ENCODE measurements at places on chromosomes 5 and 9.

- peak; percentile 68 for DNase-seq
These were observed 54.7 kb upstream of the SIMC1 start for GRCh38 chr5:176183321-176184074.

GRCh38 chr5:57470339-57470738, 12.3 kb downstream of the ACTBL2 start:
- no peak for DNase-seq

DNA sequence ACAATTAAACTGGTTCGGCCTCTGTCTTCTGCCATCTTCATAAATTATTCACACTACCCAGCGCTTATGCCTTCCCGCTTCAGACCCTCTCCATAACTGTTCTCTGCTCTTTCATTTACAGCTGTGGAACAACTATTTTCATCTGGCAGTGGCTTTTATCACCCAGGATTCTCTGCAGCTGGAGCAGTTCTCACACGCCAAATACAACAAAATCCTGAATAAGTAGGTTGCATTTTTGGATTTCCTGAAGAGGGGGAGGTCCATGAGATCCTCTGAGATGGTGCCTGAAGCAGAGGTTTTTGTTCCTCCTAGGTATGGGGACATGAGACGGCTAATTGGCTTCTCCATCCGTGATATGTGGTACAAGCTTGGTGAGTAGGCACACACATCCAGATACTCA, 28.1 kb upstream of the INSYN2B start:
- no peak for DNase-seq

DNA sequence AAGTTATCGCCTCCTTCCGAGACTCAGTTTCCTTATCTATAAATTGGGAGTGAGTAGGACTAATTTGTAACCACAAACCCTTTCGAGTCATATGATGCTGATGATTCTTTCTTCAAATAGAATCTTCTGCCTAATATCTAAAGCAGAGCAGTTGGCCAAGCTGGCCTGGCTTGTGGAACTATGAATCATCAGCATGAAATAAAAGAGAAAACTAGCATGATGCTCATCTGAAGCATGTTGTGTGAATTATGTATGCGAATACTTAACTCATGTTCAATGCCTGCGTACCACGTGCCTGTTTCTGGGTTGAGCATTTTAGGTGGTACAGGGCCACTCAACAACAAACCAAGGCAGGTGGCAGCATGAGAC, 15.0 kb upstream of the ORM1 start:
- DNase-seq: no peak

GRCh38 chr5:151926188-151926587, 1.5 kb upstream of the GLRA1 start:
- DNase-seq: no peak

- DNase-seq: no peak
These were observed 35.3 kb upstream of the TMED7 start for GRCh38 chr5:115661101-115661500.

DNA sequence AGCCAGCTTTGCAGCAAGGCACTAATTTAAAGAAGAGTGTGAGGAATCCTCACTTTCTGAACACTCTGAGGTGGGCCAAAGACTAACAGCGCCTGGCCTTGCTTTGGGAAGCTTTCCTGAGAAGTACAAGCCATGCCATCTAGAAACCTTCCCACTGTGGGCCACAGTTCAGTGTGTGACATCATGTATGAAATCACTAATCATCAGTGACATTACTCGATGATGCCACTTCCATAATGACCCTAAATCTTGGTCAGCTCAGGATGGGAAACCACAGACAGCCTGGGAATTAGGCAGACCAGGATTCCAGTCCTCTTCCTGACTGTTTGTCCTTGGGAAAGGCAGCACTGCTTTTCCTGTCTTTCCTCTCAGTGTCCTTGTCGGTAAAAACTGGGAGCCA, 54.2 kb upstream of the HSPA9 start:
- DNase-seq: no peak

- no peak for DNase-seq
These were observed 4.1 kb upstream of the SPOUT1 start for GRCh38 chr9:128833696-128834095.

DNA sequence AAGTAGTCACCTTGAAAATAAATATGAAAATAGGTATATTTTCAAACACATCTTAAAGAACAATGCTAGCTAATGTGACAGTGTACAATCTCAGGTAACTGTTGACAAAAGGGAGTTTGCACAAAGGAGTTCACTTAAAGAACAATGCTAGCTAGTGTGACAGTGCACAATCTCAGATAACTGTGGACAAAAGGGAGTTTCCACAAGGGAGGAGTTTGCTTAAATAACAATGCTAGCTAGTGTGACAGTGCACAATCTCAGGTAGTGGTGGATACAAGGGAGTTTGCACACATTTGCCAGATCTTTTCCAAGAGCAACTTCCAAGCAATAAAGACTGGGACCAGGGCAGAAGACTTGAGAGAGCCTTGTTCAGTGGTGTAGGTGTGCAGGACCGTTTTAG, 442.9 kb upstream of the FTMT start:
- DNase-seq: no peak

DNA sequence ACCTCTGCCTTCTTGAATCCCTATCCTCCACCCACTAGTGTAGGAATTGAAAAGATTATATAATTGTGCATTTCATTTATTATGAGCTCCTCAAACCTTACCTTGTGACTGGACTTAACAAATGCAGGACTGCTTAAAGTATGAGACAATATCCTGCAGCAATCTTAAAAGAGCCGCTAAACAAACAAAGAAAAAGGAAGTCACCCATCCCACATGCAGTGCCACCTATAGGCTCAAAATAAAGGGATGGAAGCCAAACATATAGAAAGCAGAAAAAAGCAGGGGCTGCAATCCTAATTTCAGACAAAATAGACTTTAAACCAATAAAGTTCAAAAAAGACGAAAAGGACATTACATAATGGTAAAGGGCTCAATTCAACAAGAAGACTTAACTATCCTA, 8.7 kb downstream of the PCAT7 start:
- DNase-seq: no peak

DNA sequence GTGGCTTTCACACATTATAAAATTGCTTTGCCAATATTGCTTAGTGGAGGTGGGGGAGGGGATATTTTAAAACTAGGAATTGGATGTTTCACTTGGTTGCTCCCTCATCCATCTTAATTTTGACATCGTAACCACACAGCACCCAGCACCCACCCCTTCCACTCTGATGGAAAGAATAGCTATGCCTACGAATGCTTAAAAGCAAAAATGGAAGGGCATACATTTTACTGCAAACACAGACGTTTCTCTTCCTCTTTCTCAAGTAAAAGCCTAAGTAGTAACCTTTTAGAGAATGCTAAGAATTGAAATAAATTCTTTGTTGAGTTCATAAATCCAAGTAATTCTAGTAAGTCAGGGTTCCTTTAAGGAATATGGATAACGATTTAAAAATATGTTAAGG, 69.9 kb downstream of the JAKMIP2 start:
- no peak for DNase-seq

DNA sequence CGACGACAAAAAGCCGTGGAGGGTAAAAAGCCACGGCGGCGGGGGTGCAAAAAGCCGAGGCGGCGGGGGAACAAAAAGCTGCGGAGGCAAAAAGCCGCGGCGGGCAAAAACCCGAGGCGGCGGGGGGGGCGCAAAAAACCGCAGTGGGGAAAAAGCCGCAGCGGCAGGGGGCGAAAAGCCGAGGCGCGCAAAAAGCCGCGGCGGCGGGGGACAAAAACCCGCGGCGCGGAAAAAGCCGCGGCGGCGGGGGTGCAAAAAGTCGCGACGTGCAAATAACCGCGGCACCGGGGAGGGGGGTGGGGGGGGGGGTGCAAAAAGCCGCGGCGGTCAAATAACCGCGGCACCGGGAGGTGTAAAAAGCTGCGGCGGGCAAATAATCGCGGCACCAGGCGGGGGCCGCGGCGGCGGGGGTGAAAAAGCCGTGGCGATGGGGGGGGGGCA, 511.5 kb downstream of the FOXD4L5 start:
- DNase-seq: no peak

GRCh38 chr5:94407023-94407422, 211.4 kb downstream of the KIAA0825 start:
- DNase-seq: no peak

DNA sequence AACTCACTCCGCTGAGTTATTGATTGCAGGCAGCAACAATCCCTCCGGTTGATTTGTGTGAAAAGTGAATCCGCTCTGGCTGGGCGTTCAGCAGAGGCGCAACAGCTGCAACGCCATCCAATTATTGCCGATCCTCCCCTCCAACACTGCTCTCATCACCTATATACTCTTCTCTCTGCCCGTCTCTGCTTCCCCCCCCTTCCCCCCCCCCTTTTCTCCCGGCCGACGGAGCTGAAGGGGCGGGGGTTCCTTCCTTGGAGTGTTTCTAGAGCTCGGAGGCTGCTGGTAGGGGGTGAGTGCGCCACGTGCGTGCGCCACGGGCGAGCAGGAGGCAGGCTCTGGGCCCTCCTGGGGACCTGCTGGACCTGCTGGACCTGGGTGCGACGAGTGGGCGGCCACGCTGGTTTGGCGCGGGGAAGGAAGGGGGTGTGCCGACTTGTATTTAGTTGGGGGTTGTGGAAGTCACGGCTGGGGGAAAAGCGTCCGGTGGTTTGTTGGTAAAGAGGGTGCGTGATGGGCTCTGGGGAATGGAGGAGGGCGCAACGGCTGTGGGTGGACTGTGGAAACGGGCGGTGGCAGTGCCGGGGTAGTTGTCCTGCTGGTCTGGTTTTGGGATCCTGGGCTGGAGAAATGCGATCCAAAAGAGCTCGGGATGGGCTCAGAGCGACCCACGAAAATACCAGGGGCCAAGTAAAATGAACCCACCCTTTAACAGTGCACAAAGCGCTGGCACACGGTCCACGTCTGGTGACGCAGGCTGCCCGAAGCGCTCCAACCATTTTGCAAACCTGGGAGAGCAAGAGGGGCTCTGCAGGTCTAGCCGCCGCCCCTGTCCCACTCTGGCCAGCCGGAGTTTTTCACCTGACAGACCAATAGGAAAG, 6.4 kb upstream of the MEF2C start:
- DNase-seq: no peak

DNA sequence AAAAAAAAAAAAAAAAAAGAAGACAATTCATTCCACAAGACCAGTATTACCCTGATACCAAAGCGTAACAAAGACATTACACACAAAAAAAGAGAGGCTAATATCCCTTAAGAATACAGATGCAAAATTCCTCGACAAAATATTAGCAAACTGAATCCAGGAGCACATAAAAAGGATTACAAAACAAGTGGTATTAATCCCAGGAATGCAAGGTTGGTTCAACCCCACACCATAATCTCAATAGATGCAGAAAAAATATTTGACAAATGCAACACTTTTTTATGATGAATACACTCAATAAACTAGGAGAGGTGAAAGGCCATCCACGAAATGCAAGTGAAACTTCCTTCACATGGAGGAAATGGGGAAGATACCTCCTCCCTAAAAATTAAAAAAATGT, 80.1 kb upstream of the TLR4 start:
- no peak for DNase-seq

DNA sequence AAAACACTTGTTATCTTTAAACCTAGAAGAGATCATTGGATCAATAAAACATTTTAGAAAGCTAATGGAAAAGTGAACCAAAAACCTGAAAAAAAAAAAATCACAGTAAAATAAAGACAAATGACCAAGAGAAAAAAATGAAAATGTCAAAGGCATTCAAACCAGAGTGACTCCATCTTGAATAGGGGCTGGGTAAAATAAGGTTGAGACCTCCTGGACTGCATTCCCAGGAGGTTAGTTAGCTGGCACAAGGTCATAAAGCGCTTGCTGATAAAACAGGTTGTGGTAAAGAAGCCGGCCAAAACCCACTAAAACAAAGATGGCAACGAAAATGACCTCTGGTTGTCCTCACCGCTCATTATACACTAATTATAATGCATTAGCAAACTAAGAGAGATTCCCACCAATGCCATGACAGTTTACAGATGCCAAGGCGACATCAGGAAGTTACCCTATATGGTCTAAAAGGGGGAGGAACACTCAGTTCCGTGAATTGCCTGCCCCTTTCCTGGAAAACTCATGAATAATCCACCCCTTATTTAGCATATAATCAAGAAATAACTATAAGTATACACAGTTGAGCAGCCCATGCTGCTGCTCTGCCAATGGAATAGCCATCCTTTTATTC, 116.7 kb upstream of the NEK6 start:
- no peak for DNase-seq

- no peak for DNase-seq
These were observed 308.9 kb downstream of the TLE4 start for GRCh38 chr9:79880626-79881025.

- no peak for DNase-seq
These were observed 7.2 kb downstream of the NACC2 start for GRCh38 chr9:136087741-136088480.

GRCh38 chr5:132387640-132388117, 18.2 kb downstream of the SLC22A5 start:
- peak; percentile 21 for DNase-seq

DNA sequence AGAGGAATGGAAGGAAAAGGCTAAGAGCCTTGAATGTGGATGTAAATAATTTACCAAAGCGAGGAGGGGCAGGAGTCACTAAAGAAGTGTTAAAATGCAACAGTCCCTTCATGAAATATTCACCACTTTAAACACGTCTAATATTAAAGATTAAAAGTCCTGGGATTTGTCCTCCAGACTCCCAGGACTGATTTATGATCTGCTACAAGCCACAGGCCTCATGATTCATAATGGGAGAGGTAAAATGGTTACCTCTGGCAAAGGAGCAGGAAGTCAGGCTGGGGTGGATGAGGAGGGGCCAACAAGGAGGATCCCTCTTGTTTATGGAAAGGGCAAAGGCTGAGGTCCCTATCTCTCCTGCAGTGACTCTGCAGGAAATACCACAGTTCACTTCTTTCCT, 292.4 kb downstream of the TRIM32 start:
- no peak for DNase-seq

- no peak for DNase-seq
These were observed 127.8 kb upstream of the PAM start for GRCh38 chr5:102627315-102627714.

GRCh38 chr5:5882706-5883105, 460.2 kb downstream of the ICE1 start:
- DNase-seq: no peak

DNA sequence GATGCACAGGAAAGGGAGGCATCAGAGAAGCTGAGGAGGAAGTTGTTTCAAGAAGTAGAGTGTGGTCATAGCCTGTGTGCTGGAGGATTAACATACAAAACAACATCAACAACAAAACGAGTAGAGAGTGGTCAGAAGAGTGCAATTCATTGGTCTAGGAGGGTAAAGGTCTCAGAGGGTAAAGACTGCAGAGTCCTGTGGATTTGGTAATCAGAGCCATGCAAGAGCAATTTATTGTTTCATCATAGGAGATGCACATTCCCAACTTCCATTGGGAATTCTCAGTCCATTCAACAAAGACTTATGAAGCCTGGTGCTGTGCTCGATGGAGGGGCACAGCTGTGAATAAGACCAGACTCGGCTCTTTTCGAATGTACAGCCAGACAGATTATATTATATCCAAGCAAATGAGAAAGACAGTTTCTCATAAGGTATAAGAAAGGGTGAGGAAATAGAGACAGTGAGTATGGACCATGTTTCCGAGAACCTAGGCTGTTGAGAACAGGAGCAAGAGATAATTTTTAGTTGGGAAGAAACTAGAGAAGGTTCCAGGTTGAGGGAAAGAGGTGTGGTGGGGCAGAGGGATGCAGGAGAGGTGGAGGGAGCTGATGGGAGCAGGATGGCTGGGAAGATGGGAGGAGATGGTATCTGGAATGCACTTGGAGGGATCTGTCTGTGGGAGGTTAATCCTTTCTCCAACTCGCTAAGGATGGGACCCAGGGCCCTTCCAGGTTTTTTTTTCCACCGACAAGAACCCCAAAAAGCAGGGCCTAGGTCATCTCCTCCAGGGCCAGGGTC, 7.9 kb upstream of the MYORG start:
- DNase-seq: no peak

- DNase-seq: no peak
These were observed 152.1 kb downstream of the CRB2 start for GRCh38 chr9:123508048-123508447.

GRCh38 chr5:153523831-153524230, 33.4 kb downstream of the GRIA1 start:
- no peak for DNase-seq
